ENCODE measurements at places on chromosomes 16 and 17.

DNA sequence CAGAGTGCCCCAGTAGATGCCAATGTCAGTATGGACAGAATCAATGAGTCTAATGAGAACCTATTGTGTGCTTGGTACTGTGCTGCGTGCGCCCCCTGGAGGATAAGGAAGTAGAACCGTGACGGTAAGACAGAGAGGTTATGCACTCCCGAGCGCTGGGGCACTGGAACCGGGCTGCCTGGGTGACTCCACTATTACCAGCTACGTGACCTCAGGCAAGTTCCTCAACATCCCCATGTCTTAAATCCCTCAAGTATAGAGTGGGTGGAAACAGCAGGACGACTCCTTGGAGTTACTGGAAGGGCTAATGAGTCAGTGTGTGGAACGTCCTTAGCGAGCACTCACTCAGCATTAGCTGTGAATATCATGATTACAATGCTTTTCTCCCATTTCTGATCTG, 16.2 kb downstream of the CHST4 start:
- peak; percentile 26 for DNase-seq

DNA sequence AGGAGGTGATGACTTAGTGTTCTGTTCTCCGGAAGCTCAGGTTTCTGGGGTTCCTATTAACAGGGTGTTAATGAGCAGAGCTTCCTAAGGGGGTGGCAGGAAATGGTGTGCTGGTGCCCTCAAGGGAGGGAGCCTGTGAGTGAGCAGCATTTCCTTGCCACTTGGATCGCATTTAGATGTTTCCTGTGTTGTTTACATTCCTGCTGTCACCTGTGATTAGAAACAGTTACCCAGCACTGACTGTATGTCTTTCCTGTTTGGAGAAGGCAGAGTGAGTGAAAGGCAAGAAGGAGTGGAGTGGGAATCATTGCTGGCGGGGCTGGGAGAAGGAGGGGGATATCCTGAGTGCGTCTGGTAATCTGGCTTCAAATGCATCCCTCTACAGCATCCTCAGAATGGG, 214.6 kb downstream of the CCDC182 start:
- no peak for DNase-seq

GRCh38 chr16:81899601-81900000, 111.7 kb downstream of the SDR42E1 start:
- DNase-seq = no peak

DNA sequence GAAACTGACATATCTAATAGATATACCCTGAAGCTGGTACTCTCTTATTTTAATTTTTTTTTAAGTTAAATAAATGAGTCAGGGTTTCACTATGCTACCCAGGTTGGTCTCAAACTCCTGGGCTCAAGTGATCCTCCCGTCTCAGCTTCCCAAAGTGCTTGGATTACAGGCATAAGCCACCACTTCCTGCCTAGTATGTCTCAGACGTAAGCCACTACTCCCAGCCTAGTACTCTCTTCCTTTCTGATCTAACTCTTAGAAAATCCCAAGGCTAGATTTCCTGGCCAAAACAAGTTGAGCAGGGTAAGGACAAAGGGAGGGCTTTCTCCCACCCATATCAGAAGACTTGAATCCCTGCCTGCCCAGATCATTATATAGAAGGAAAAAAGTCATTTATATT, 33.7 kb downstream of the HOXB1 start:
- no peak for DNase-seq

DNA sequence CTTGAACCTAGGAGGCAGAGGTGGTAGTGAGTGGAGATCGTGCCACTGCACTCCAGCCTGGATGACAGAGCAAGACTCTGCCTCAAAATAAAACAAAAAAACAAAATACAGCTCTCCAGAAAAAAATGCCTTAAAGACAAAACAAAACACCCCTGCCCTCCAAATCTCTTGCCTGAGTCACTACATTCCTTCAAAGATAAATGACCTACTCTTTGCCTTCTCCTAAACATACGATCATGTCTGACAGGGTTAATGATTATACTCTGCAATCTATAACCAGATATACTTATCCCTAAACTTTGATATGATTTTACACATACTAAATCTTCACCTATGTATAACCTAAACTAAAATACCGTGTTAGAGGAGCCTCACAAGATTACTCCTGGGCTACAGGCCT, 1.4 kb upstream of the SETD6 start:
- DNase-seq = no peak

DNA sequence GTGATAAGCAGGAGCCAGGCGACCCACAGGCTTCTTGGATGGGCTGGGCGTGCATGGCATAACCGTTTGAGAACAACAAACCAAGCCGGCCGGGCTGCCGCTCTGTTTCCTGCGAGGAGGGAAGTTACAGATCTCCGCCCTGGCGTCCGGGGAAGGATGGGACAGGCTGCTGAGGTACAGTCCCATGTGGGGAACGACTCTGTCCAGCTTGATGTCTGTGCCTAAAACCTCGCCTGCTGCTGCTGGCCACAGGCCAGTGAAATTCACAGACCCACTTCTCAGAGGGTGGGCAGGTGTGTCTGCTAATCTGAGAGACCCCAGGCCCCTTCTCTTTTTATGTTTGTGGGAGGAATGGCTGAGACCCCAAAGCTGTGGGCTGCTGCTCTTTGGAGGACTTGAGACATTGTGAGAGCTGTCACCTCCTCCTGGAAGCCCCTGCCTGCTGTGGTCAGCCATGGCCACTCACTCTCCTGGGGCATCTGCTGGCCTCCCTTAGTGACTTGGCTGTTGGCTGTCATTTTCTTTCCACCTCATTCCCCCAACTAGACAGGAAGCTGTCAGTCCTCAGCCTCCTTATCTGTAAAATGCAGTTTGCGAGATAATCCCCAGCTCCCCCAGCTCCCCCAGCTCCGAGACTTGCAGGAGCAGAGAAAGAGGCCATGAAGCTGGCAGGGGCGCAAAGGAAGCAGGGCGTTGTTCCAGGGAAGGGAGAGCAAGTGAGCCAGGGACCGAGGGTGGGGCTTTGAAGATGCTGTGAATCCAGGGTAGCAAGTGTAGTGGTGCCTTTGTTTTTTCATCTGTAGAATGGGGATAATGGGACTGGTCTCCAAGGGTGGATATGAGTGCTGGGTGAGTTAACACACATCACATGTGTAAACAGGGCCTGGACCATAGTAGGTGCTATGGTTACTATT, 51.0 kb downstream of the CMIP start:
- DNase-seq = no peak

GRCh38 chr17:14033166-14033565, 36.1 kb upstream of the COX10 start:
- no peak for DNase-seq

GRCh38 chr17:59830846-59831486, 61.8 kb downstream of the TUBD1 start:
- DNase-seq = no peak

GRCh38 chr17:4247971-4248388, 15.8 kb downstream of the ANKFY1 start:
- DNase-seq = no peak

DNA sequence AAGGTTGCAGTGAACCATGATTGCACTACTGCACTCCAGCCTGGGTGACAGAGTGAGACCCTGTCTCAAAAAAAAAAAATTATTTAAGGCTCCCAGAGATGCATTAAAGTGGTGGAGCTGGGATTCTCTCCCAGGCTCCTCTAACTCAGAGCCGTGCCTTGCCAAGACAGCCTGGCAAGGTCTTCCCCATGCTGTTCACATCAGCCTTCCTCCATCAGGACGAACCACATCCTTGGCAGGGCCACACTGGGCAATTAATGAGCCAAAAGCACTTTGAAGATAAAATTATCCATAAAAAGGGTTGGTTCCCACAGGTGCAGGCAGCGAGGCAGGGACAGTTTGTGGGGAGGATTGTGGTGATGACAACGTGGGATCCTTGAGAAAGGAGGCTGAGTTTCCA, 19.8 kb upstream of the BBS2 start:
- no peak for DNase-seq

DNA sequence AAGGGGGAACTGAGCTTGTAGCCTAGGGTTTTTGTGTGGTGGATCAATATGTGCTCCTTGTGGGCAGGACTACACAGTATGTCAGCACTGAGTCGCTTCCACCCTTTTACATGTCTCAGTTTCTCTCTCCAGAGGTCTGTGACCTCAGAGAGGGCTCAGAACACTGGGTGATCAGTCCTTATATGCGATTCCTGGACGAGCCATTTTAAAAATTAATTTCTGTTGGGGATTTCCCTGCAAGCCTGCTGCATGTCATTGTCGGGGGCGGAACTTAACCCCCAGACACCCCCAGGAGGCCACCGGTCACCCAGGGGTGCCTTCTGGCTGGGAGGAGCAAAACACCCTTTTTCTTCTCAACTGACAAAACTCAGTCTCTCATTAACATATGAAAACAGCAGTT, 14.1 kb downstream of the DHRS7B start:
- no peak for DNase-seq

- DNase-seq = no peak
Measured at GRCh38 chr16:64693946-64694345, 427.9 kb downstream of the CDH11 start.

GRCh38 chr16:50761267-50761666, 19.4 kb downstream of the CYLD start:
- DNase-seq = no peak

DNA sequence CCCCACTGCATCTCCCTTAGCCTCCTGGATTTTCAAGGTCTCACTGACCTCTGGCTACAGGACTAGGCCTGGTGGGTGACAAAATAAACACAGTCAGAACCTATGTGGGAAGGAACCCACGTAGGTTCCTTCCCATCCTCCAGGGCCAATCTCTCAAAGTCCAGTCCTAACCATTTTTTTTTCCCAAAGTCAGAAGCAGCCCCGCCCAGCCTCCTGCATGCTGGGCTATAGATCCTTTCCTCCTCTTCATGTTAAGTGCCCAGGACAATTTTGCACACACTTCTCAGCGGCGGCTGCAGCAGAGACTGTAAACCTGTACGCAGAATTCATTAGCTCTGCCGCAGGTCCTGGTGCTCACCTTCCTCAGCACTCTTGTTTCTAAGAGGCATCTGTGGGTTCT, 285.8 kb downstream of the NPIPA8 start:
- no peak for DNase-seq

GRCh38 chr16:15976225-15976812, 26.9 kb downstream of the ABCC1 start:
- no peak for DNase-seq

DNA sequence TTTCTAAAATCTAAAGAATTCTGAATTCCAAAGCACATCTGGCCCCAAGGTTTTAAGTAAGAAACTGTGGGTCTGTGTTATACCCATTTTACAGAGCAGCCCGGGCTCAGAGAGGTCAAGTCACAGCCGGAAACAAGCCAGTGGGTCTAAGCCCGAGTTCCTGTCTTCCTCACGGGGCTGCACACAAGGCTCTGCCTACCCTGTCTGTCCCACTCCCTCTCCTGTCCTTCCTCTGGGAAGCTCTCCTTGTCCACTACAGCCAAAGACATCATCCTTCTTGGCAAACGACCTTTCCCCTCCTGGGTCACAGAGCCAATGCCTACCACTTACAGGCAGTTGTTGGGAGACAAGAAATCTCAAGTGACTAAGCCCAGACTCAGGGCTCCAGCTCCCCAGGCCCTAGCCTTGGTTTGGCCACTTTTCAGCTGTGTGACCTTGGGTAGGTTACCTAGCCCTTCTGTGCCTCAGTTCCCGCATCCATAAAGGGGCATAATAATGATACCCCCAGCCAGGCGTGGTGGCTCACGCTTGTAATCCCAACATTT, 55.6 kb upstream of the MAP3K14 start:
- no peak for DNase-seq

DNA sequence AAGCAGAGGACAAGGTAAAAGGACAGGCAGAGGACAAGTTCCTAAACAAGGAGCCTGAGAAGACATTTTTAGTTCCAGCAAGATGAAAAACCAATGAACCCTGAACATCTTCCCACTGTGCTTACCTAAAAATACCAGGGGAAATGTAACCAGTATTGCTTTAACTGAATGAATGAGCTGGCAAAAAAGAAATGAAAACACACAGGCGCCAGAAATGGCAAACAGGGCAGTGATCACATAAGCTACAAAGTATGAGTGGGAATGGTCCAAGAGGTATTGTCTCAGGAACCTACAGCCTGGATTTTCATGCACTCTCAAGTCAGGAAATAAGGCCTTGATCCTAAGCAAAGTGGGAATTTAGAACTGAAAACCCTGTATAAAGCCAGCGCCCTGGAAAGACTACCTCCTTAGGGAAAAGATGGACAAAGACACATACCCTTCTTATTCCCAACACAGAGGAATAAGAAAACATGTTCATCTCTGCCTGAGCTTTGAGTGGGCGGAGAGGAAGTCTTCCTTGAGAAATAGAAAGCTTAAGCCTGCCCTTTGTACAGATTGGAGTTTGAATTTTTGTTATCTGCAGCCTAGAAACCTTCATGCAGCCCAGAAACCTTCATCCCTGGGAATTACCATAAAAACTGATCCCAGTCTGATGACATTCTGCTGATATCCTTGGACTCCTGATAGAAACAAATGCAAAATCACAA, 2.1 kb downstream of the CMTM2 start:
- DNase-seq = no peak

- DNase-seq = no peak
Measured at GRCh38 chr17:75024686-75025397, 12.4 kb downstream of the MRPL58 start.

DNA sequence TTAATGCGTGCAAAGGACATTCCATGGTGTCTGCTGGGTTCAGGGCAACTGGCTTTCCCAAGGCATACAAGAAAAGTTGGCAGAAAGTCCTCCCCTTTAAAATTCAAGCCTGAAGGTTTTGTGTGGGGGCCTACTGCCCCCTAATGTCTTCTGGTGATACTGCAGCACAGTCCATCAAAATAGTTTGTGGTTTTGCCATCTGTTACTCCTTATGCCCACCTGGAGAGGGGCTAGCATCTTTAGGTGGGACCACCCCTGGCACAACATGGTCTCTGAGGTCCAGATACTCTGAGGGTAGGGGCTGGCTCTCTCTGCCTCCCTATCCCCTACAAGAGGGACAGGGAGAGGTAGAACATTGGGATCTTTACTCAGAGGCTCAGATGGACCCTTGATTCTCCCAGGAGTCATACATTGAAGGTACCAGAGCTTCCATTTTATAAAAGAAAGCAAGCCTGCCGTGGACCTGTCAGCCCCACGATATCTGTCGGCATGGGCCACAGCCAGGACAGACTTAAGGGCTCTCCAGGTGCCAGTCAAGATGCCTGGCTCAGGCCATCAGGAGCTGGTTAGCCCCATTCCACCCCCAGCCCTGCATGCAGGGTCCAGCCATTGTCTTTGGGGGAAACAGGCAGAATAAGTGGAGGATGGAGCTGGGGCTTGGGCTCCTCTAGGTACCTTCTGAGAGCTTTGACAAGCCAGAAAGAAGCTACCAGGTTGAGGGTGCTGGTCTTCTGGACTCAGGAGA, 6.3 kb downstream of the ESRP2 start:
- DNase-seq = no peak

GRCh38 chr17:56613131-56613530, 19.6 kb downstream of the NOG start:
- no peak for DNase-seq

All from activated T-cell treated with anti-CD3 and anti-CD28 coated beads for 24 hours (primary cell).